ENCODE measurements at places on chromosomes 4 and X.

GRCh38 chrX:98350940-98351339, 1467.2 kb downstream of the RPA4 start:
- no peak for DNase-seq

GRCh38 chrX:39854772-39855747, 242.7 kb downstream of the BCOR start:
- no peak for DNase-seq

DNA sequence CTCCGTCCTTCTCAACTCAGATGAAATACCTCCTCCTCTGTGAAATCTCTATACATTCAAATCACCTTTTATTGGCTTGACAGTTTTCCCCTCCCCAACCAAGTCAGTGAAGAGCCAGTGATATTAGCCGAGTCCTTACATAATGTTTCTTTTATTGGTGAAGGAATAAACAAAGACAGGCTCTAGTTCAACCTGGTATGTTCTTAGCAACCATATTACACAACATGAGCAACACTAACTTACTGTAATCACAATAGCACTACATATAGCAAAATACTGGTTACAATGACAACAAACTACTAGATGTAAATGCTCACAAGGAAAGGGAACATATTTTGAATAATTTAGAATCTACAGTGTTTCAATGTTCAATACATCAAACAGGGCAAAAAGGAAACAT, 19.9 kb downstream of the DHX15 start:
- no peak for DNase-seq

DNA sequence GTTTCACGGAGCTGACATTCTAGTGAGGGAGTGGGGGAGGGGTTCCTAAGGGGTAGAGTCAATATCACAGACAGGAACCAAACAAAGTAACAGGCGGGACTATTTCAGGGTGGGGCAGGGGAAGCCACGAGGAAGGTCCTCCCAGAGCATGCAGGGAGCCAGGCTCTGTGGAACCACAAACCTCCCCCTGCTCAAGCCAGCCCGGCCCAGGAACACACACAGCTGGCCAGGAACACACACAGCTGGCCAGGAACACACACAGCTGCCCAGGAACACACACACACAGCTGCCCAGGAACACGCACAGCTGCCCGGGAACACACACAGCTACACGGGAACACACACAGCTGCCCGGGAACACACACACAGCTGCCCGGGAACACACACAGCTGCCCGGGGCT, 24.8 kb downstream of the EVC2 start:
- DNase-seq = no peak

DNA sequence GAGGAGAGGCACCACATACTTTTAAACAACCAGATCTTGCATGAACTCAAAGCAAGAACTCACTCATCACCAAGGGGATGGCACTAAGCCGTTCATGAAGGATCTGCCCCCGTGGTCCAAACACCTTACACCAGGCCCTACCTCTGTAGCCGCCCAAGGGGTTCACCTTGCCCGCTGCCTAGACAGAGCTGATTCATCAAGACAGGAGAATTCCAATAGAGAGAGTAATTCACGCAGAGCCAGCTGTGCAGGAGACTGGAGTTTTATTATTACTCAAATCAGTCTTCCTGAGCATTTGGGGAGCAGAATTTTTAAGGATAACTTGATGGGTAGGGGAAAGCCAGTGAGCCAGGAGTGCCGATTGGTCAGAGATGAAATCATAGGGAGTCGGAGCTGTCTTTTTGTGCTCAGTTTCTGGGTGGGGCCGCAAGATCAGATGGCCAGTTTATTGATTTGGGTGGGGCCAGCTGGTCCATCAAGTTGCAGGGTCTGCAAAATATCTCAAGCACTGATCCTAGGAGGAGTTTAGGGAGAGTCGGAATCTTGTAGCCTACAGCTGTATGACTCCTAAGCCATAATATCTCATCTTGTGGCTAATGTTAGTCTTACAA, 364.7 kb downstream of the PCDH7 start:
- DNase-seq = no peak

DNA sequence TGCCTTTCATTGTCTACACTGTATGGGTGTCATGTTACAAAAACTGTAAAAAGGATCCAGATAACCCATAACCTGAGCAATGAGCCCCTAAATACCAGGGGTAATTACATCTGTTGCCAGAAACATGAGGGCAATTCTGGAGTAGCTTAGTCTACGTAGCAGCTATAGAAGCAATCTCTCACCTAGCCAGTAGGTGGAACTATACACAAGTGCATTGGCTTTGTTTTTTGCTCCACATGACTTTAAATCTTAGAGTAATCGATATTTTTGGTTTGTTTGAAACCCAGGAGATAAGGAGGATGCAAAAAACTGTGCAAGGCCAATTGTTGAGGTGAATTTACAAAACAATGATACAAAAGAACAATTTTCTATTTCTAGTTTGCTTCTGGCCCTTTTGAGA, 57.5 kb downstream of the GPR82 start:
- no peak for DNase-seq

DNA sequence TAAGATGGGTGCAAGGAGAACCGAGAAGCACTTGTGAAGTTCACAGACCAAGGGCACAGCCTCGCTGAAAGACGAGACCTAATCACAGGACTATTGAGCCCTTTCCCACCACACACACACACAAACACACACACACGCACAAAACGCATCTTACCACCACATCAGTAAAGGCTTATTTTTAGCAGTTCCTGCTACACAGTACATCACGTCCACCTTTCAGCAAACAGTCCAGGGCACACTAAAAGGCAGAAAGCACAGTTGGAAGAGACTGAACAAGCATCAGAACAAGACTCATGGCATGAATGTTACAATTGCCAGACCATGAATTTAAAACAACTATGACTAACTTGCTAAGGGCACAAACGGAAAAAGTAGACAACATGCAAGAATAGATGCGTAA, 83.6 kb upstream of the MAPK10 start:
- no peak for DNase-seq

DNA sequence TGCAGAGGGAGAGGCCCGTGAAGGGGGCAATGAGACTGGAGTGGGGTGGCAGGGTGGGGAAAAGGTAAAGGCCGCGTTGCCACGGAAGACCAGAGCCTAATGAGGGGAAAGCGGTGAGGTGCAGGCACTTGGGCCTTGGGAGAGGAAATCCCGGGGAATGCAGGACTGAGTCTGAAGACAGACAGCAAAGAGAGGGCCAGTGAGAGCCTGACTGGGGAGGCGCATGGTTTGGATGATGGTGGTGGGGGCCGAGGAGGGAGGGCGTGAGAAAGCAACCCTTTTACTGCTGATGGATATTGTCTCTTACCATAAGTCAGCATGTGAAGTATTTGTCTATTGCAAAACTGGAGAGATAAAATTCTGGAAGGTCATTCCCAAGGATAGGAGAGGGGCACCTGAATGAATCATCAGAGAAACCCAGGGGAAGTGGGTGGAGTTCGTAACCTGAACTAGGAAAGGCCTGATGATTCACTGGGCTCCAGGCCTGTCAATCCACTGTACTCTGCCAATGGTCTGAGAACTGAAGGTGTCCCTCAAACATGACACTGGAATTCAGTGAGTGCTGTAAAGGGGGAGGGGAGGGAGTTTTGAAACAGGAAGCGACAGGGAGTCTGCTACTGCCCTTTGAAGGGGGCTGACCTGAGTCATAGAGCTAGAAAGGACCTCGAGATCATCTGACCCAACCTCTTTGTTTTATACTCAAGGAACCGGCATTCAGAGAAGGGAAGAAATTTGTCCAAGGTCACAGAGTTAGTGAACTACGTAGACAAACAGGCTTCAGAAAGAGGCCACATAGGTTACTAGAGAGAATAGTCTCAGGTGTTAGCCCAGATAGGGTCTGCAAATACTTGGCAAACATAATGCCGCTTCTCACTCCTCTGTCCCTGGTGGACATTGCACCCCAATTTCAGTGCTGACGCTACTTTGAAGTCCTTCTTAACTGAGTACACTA, 52.2 kb downstream of the NALF2 start:
- no peak for DNase-seq

GRCh38 chr4:26432419-26432818, 57.9 kb downstream of the CCKAR start:
- no peak for DNase-seq

DNA sequence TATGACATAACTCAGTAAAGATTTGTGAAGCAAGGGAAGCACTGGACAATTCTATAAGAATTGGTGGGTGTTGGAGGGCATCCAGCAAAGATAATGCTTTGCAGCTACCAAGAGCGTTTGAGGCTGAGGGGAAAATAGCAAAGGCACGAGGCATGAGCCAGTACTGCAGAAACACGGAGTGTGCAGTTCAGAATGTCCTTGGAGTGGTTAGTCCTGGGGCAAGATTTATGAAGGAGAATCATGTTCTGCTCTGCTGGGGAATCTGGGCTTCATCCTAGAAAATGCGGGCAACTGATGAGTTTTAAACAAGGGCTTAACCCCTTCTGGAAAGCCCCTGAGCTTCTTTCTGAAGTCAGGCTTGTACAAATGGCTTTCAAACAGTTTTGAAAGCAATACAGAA, 452.5 kb downstream of the IL15 start:
- DNase-seq = peak; percentile 71

- no peak for DNase-seq
These were observed 247.8 kb downstream of the TEX13A start for GRCh38 chrX:104972737-104973136.

DNA sequence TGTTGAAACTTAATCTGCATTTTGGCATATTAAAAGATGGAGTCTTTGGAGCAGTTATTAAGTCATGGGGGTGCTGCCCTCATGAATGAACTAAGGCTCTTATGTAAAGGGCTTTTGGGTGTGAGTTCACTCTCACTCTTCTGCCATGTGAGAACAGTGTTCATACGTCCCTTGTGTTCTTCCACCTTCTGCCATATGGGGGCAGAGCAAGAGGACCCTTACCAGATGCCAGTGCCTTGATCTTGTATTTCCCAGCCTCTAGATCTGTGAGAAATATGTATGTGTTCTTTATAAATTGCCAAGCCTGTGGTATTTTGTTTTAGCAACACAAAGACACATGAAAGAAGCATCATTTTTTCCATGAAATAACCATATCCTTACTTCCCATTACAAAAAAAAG, 213.9 kb downstream of the SPOCK3 start:
- DNase-seq = no peak

DNA sequence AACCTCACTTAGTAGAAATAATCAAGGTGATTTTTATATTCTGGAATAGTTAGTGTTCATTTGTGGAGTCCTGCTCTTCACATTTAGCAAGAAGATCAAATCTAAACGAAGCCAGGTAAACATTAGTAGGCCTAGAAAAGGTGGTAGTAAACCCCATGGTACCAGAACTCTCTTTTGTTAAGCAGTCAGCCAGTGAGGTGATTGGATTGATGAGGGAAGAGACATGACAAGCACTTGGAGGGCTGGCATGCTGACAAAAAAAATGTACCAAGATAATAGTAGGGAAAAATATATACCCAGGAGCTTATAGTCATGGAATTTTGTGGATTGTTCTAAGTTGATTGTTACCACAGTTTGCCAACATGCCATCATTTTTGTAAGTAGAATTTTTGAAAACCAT, 163.8 kb downstream of the BANK1 start:
- no peak for DNase-seq

DNA sequence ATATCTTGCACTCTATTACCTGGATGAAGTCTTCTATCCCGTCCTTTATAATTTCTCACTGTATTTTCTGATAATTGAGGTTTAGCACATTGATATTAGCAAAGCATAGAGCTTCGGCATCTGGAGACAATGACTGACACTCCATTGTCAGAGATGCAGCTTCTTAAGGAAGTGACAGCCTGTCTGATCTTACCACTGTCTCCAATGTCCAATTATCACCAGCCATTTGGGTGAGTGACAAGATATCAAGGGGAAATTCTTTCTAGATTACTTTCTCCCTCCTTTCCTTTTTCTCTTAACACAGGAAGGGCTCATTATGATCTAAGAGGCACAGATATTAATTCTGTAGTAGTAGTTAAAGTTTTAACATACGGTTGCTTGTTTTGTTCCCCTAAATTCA, 86.4 kb downstream of the LDB2 start:
- no peak for DNase-seq

- DNase-seq = no peak
These were observed 131.8 kb upstream of the ENPEP start for GRCh38 chr4:110344165-110344564.

DNA sequence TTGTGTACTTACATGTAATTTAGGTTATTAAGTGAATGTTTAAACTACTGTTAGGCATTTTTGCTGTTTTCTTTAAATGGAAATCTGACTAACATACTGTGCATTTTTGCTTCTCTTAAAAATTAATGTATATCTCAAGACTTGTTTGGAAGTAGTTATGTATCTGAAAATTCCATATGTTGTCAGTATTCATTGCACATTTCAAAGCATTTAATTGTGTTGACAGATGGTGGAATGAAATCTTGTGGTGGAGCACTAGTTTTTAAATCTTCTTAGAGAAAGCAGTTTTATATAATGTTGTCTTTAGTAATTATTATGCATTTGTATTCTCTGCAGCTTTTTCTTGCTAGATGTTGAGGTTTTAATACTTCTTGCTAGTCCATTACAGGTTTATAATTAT, 71.5 kb upstream of the MSANTD1 start:
- no peak for DNase-seq

DNA sequence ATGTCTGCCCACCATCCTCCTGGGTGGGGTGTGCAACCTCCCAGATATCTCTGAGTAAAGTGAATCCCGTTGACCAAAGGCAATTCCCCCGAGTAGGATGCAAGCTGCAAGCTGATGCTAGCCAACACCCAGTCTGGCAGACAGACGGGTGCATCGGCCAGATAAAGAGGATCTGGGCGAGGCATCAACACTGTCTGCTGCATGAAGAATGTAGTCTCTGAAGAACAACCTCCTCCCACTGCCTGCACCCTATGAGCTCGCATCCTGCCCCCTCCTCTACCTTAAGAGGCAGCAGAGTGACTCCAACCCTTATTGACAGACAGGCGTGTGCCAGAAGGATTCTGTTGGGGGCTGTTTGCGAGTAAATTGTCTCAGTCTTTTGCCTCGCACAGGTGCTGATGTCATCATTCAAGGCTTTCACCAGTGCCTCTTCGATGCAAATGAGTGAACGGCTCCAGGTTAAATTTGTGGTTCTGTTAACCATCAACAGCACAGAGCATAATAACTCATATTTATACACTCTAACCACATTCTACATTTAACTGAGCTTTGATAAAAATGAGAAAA, 546.9 kb downstream of the BCOR start:
- no peak for DNase-seq

DNA sequence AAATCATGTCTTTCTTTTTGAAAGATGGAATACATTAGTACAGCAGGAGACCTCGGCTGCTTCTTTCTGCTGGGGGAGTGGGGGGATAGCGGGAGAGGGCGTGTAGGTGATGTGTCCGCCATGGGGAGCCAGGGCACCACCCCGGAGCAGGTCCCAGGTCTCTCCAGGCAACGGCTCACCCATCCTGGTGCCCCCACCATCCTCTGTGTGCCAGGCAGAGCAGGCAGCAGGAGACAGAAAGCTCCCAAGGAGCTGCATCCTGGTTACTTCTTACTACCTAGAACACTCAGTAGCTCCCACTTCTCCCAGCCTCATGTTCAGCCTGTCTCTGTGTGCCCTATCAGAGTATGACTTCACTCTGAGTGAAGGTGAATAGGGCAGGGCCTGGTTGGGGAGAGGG, 23.6 kb downstream of the TNIP2 start:
- DNase-seq = no peak
